ENCODE measurements at places on chromosomes 1 and 21.

DNA sequence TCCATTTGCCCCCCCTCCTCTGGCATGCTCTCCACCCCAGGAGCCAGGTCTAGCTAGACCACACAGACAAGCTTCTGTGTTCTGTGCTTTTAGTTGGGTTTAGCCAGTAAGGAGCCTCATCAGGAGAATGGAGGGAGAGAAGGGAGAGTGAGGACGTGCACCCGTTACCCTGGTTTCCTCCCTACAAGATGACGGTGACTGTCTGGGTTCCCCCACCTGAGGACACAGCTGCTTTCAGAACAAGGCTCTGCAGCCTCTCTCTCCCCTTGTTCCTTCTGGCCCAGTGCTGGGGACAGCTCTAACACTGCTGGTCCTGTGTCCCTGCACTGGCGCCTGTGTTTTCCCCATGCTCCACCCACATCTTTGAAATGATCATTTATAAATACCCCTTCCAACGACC, 184.4 kb upstream of the GALNT2 start:
- DNase-seq: no peak

DNA sequence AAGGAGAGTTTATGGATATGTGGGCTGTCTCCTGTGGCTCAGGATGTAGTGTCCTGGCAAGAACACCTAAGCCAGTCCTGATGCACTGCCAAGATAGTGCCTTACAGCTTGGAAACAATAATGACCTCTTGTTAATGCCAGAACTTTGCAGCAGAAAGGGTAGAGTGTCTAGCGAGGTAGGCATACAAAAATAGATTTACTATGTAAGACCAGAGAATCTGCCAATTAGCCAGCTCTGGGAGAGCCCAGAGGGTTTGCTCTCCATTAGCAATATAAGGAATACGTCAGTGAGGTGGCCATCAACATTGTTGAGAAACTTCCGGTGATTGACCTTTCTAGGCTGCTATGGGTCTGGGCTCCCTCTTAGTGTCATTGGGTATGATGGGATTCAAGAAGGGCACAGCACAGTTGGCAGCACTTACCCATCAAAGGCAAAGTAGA, 178.5 kb upstream of the GALNT2 start:
- no peak for DNase-seq

- no peak for DNase-seq
Observed at GRCh38 chr1:168279253-168279652, 1.4 kb upstream of the TBX19 start.

DNA sequence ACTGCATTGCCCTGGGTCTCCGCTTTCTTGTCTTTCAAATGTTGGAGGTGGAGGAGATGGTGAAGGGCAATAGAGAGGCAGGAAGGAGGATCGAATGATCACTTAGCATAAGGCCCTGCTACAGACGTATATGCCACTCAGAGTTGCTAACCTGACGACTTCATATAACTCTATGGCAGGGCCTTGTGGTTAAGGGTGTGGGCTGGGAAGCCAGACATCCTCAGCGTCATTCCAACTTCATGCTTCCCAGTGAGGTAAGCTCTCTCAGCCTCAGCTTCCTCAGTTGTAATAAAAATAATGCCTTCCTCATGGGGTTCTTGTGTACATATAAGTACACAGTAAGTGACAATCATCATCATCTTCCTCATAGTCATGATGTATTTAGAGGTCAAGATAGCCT, 54.6 kb downstream of the CASQ2 start:
- DNase-seq: no peak

DNA sequence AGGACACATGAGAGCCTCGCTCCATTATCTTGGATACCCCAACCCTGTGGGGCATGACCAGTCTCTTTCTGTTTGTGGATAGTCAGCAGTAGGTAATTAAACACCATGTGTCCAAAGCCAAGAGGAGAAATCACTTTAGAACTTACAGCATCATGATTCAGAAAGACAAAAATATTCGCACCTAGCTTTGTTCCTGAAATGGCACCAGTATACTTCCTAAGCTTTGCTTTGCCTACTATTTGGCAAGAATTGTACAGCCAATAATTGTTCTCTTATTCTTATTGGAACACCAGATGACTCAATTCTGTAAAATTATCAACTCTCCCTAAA, 24.2 kb downstream of the TNFRSF9 start:
- DNase-seq: no peak
